ENCODE measurements at places on chromosomes 2 and 18. TPM values are rescaled to one million over a fixed set of nuclear protein-coding genes. Genes with fewer than 3 reads are reported as not detected.

SCN9A gene
- total RNA-seq = 6.1 TPM

FOXD4L1 gene
- total RNA-seq = 0.92 TPM

DNA sequence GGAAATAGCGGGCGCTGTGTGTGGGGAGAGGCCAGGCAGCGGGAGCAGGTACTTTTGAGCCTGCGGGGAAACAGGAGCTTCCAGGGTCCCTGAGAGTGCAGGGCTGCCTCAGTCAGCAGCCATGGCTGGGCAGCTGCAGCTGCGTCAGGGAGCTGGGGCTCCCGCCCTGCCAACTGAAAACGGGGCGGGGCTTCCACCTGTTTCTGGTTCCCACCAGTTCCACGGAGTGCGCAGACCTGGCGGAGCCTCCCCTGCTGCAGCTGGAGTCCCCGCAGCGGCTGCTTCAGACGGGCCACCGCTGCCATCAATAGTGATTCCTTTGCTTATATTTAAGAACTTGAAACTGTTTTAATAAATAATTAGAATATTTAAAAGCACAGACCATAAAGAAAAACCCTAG lies 30.6 kb upstream of the RPRM start:
- no peaks in the 10 kb centered on the region for H3K27me3 ChIP-seq
- no peak overlapping the region for H3K27ac ChIP-seq
- no peaks in the 10 kb centered on the region for H3K36me3 ChIP-seq

GRCh38 chr2:47344890-47345589 lies 57.9 kb upstream of the MSH2 start:
- DNase-seq = peak; percentile 96
- H3K4me1 ChIP-seq = peaks cover 58% of the 10 kb centered on the region
- H3K27ac ChIP-seq = peak overlapping the region; percentile 84
- peaks cover 41% of the 10 kb centered on the region for H3K36me3 ChIP-seq

DNA sequence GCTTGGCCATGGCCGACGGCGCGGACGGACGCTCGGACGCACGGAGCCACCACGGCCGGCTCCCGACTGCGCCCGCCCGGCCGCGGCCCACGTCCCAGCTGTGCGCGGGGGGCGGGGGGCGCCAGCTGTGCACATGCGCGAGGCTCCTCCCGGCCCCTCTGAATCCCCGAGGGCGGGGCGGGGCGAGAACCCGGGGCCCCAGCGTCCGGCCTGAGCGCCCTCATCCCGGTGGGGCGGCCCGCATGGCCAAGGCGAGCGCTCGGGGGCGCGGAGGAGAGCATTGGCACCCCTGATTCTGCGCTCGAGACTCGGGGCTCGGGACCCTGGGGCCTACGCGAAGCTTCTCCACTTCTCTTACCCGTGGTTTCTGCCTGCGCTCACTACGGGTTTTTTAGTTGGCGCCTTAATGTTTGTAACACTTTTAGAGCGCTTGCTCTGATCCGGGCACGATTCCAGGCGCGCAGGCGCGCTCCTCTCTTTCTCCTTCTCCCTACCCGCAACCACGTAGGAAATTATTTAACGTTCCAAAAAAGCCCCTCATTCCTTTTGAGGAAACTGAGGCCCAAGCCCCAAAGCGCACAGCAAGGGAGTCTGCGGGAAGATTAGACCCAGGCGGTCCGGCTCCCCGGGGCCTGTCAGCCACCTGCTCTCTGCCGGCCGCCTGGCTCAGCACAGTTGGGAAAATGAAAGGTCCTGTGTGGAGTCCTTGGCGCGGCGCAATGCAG lies at the start of gene PXDN:
TSS of gene PXDN (minus strand) at position 70 of the 725 bp plus-strand sequence. CDS start at position 10, 60 bp downstream.
- no peak within 1 kb of the TSS for H3K4me3 ChIP-seq
- no peaks in the 10 kb centered on the region for H3K4me1 ChIP-seq
- DNase-seq = no peak
- H3K27me3 ChIP-seq = no peaks in the 10 kb centered on the region

GRCh38 chr18:616380-616995 lies 19.7 kb downstream of the CLUL1 start:
- H3K4me3 ChIP-seq = no peak overlapping the region
- H3K4me1 ChIP-seq = no peaks in the 10 kb centered on the region
- H3K36me3 ChIP-seq = no peaks in the 10 kb centered on the region
- H3K27ac ChIP-seq = no peak overlapping the region
- DNase-seq = peak; percentile 21
